ENCODE measurements at places on chromosomes 4 and X. TPM values are rescaled to one million over a fixed set of nuclear protein-coding genes. Genes with fewer than 3 reads are reported as not detected.

SLC16A2 gene
- total RNA-seq = 4.9 TPM

DNA sequence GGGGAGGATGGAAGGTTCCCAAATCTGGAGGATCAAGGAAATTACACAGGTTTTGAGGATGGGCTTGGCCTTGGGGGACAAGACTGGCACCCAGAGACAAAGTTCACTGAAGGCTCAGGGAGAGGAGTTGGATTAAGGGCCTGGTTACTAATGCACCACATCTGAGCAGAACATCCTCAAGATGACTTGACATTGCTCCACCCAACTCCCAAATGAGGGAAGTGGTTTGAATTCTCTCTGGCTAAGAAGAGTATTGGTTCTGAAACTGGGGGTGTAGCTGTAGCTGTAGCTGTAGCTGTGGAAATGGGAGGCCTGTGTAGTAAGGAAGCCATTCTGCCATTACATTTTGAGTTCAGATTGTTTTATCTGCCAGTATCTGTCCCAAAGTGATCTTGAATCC, 129.4 kb downstream of the RASL11B start:
- DNase-seq = no peak

BEX1 gene
- 53.5 TPM for total RNA-seq

AMOT gene
- total RNA-seq = 4.3 TPM

DNA sequence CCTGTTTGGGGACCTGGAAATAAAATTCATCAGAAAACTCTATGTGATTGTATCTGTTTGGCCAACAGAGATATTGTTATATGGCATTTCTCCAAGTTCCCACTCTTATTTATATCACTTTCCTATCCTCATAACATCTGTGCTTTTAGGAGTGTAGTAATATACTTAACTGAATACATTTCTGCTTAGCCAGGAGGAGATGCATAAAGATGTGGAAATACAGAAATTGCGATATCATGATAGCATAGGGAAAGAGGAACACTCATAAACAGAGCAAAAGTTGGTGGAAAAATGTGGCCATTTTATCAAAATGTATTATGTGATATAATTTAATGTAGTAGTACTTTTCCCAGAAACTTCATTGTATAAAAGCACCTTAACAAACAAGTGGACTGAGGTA, 46.1 kb upstream of the TSPAN7 start:
- no peak for DNase-seq

All from H4 (cell line).